Fibroblast of the conjunctiva (primary cell): ENCODE measurements at places on chromosomes 2 and 18.

GRCh38 chr18:58397385-58398132 is 231.3 kb downstream of the ALPK2 start:
- DNase-seq, result no peak

DNA sequence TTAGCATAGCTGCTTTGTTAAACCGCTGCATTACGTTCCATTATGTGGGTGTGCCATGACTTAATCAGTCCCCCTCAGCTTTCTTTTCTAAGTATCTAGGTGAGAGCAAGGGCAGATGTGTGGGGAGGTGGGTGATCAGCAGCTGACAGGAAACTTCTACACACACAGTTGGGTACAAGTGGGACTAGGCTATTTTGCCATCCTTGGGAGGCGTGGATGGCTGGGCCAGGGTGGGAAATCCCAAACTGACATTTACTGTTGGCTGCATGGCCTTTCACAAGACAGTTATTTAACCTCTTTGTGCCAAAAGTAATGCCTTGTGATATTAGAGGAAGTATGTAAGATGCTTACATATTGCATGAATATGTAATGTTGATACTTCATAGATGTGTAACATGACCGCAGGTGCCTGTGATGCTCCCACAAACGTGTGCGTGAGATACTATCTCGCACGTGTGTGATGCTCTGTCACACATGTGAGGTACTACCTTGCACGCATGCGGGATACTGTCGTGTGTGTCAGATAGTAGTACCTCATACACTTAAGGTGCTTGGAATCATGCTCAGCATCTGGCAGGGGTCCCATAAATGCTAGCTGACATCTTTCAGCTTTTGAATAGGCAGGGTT is 314.5 kb downstream of the PRKCE start:
- no peak for DNase-seq

DNA sequence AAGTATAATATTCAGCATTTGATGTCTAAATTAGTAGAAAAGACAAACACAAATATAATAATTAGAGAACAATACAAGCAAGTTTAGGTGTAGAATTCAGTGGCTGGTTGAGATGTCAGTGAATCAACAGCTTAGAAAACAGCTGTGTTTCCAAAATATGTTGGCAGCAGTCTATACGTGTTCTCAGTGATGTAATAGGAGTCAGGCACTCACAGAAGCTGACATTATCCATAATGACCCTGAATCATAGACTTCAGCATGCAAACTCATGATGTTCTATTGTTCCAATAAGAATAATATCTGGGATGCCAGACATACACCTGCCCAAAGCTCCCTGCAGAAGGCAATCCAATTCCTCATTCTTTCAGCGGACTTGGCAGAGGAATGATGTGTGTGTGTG is 164.7 kb downstream of the SLC8A1 start:
- no peak for DNase-seq

DNA sequence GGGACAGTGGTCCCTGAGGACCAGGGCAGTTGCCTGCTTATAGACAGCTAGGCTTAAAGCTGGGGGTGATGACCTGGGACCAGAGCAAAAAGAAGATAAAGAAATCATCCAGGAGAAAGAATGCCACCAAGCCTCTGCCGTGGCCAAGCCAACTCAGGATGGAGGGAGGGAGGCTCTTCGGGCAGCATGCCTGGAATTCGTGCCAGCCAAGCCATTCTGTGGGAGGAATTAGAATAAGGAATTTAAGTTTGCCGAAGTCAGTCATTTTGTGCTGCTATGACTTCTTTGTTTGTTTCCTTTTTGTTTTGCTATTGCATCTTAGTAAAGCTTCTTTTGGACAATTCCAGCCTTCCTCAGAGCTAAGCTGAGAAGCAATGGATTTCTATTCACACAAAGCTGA is 124.1 kb downstream of the EN1 start:
- no peak for DNase-seq

- DNase-seq, result peak; percentile 70
Observed at GRCh38 chr2:166375736-166376487, at the start of gene SCN9A. Gene SCN9A (minus strand): TSS chr2:166375944. CDS start chr2:166311756, 64,188 bp downstream.

DNA sequence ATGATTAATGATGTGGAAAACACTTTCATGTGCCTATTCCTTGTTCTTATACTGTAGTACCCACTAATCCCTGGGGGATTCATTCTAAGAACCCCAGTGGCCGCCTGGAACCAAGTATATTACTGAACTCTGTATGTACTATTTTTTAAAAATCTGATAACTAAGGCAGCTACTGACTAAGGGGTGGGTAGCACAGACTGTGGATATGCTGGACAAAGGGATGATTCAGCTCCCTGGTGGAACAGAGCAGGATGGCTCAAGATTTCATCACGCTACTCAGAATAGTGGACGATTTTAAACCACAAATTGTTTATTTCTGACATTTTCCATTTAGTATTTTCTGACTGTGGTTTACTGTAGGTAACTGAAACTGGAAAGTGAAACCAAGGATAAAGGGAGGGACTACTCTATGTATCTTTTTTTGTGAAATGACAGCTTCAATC is 41.8 kb upstream of the CDC42EP3 start:
- peak; percentile 74 for DNase-seq

- DNase-seq, result peak; percentile 57
Observed at GRCh38 chr2:217166241-217166850, 306.5 kb upstream of the TNP1 start.

GRCh38 chr2:117948615-117949014 is 65.3 kb downstream of the CCDC93 start:
- DNase-seq, result no peak

DNA sequence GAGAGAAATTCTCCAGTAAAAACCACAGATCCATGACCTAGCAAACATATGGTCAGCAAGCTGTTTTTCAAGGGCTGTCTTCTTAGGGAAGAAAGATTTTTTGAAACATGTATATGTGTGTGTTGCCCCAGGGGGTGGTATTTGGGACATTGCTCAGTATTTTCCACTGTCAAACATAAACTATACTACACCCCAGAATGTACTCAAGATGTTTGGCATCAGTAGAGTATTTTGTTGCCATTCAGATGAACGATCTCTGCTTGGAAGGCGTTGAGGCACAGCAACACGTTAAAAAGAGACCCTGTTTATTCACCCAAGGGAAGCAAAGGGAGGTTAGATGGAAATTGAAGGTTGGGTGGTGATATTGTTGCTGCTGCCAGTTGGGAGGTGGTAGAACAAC is 30.0 kb downstream of the EEF1B2 start:
- no peak for DNase-seq

DNA sequence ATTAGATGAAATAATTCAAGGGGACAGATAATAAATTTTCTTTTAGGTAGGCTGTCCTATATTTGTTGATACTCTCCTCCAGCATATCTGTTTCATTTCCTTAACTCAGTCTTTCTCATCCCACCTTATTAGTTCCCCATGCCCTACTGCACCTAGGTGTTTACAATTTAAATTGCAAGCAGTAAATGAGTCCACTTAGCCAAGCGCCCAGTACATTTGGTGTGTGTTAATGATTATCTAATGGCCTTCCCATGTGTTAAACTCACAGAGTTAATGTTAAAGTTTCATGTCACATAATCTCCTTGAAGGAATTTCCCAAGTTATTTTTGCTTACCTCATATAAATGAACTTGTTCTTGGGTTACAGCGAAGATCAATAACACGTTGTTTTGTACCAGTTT is 31.2 kb downstream of the ITGB6 start:
- DNase-seq, result no peak

- peak; percentile 81 for DNase-seq
Observed at GRCh38 chr2:219406861-219407230, 11.3 kb upstream of the DES start.

GRCh38 chr18:2180586-2180985 is 390.7 kb downstream of the METTL4 start:
- DNase-seq, result no peak

DNA sequence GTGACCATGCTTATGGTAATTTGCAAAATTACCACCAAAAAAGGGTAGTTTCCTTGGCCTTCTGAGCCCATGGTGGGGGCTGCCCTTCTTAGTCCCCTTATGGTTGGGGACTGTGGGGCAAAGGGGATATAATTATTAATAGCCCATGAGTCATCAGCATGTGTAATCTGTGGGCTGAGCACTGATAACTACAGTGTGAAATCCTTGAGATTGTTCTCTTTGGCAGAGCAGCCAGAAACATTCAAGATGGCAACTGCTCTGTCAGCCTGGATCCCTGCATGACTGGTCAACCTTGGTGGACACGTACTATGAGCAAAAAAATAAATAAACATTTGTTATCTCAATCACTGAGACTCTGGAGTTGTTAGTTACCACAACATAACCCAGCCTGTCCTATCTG is 61.3 kb downstream of the MGAT4A start:
- no peak for DNase-seq

DNA sequence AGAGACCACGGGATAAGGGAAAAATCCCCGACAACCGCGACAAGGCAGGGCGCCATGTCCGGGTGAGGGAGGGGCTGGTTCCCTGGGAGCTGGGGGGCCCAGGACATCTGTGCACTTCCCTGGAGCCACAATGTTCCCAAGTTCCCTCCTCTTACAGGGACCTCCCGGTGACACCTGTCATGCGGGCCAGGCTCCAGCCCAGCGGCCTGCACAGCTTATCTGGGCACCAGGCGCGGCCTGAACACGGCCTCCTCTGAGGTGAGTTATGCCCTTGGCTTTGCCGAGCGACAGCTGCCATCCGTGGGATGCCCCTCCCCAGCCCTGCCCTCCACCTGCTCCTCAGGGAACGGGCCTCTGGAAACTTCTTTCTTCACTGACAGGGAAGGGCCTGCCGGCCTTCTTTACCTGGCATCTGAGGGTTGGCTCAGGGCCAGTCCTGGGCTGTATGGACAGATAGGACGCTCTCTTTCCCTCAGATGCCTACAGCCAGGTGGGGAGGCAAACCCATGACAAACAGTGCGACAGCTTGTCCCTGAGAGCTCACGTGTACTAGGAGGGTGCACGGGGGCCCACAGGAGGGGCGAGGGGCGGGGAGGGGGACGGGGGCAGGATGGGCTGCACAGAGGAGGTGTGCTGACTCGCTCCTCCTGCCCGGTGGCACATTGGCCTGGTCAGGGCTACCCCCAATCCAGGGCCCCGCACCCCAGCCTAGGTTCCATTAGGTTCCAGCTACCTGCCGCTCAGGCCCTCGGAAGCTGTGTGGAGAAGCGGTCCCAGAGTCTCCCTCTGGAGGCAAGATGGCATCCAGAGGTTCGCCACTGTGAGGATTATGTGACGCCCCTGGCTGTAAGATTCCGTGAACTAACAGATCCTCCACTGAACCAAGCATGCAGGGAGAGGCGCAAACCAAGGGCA is 34.9 kb upstream of the HPCAL1 start:
- DNase-seq, result no peak

GRCh38 chr18:47912343-47912742 is 18.1 kb downstream of the SMAD2 start:
- DNase-seq, result no peak

- no peak for DNase-seq
Observed at GRCh38 chr18:3715231-3716080, 265.5 kb downstream of the TGIF1 start.

DNA sequence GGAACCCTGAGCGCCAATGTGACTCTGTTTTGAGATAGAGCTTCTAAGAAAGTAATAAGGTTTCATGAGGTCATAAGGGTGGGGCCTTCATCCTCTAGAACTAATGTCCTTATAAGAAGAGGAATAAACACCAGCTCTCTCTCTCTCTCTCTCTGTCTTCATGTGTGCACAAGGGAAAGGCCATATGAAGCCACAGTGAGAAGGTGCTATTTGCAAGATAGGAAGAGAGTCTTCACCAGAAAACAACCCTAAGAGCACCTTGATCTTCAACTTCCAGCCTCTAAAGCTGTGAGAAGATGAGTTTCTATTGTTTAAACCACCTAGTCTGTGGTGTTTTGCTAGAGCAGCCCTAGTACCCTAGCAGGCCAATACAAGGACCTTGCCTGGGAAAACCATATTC is 55.8 kb downstream of the DOCK10 start:
- no peak for DNase-seq

DNA sequence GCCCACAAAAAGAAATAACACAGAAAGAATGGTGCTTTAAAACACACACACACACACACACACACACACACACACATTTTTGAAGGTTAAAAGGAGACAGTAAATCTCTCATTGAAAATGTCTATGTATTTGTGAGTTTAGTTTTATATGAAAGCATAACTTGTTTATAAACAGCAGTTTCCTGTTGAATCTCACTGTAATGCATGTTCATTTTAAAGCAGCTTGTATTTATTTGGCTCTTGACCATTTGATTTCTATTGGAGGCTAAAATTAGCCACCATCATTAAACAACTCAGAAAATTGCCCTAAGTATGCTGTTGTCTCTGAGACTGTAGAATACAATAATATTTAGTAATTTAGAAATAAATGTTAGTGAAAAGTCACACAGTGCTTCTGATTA is 95.0 kb downstream of the TMEM185B start:
- DNase-seq, result no peak

GRCh38 chr2:11697103-11697871 is 27.3 kb upstream of the NTSR2 start:
- no peak for DNase-seq

DNA sequence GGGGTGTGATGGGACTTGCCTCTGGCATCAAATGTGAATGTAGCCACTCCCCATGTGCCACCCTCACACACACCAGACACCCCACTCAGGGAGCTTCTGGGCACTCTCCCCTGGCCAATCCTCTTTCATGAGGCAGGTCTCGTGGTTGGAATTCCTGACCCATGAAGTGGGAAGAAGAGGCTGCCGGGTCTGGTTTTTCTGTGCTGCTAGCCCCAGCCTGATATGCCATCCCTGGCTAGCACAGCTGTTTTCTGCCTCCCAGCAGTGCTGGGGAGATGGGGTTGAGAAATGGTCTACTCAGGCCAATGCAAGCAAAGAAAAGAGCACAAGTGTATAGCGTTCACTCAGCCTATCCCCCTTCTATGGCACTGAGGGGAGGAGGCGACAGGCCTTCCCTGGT is 1.2 kb upstream of the C2orf72 start:
- no peak for DNase-seq

- no peak for DNase-seq
Observed at GRCh38 chr2:118529908-118530599, 317.4 kb downstream of the EN1 start.

DNA sequence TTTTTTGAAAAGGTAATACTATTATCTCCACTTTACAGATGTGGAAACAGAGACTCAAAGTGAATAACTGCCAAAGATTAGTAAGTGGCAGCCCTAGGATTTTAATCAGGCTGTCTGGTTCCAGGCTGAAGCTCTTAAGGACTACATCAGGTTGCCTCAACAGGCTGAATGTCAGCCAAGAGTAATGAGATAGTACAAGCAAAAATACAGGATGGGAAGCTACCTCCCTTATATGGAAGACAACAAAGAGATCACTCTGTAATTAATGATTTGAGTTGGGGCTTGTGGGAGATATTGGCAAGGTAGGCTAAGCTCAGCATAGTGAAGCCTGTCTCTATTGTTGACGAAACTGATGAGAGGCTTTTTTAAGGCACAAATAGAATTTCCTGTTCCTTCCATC is 323.1 kb downstream of the KCNJ3 start:
- no peak for DNase-seq

GRCh38 chr2:11433822-11434221 is 32.1 kb downstream of the E2F6 start:
- no peak for DNase-seq
